ENCODE measurements at places on chromosomes 1 and 21.

DNA sequence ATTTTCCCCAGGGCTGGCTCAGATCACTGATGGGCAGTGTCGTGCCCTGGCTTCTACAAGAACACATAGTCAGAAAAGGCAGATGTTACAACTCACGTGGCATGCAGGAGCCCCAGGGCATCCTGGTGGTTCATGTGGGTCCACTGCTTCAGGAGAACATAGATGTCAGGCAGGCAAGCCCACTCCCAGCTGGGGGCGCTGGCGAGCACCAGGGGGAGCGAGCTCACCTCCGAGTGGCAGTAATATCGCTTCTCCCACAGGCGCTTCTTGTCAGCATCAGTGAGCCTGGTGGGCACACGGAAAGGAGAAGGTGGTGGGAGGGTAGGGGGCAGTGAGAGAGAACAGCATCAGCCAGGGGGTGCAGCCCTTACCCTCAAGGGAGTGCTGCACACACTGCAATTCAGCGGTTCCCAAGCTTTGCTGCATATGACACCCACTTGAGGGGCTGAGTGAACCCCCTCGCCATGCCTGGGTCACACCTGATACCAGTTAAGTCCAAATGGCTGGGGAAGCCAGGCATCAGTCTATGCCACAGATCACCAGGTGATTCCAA is 34.3 kb upstream of the PPP1R15B start:
- no peak for DNase-seq

- no peak for DNase-seq
These were observed 272.7 kb downstream of the SDCCAG8 start for GRCh38 chr1:243528459-243529121.

- no peak for DNase-seq
These were observed 141.3 kb upstream of the NCAM2 start for GRCh38 chr21:20856926-20857325.

- no peak for DNase-seq
These were observed 161.7 kb downstream of the ZSCAN20 start for GRCh38 chr1:33634143-33634542.

DNA sequence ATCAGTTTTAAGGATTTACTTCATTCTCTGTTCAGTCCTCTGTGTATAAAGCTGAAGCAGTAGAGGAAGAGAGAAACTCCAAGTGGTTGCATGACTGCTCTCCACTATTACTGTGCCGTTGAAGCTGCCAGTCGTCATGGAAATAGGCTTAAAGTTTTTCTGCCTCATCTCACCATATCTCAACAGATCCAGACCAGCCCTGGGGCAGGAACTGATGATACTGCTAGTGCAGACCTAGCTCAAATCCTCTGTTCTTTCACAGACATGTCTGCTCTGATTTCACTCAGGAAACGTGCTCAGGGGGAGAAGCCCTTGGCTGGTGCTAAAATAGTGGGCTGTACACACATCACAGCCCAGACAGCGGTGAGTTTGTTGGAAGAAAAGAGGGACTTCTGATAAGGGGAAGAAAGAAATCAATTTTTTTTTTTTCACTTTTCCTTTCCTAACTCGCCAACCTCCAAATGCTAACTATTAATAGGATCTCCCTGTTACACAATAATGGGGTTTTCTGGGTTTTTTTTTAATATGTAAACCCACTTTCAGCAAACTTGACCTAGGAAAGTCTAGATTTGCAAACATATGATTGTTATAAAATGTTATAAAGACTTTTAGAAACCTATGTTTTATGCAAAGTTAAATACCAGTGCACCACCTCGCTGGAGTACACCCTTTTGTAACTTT is 22.2 kb upstream of the STRIP1 start:
- no peak for DNase-seq
